ENCODE measurements at places on chromosomes 7 and 10. TPM values are rescaled to one million over a fixed set of nuclear protein-coding genes. Genes with fewer than 3 reads are reported as not detected.

DNA sequence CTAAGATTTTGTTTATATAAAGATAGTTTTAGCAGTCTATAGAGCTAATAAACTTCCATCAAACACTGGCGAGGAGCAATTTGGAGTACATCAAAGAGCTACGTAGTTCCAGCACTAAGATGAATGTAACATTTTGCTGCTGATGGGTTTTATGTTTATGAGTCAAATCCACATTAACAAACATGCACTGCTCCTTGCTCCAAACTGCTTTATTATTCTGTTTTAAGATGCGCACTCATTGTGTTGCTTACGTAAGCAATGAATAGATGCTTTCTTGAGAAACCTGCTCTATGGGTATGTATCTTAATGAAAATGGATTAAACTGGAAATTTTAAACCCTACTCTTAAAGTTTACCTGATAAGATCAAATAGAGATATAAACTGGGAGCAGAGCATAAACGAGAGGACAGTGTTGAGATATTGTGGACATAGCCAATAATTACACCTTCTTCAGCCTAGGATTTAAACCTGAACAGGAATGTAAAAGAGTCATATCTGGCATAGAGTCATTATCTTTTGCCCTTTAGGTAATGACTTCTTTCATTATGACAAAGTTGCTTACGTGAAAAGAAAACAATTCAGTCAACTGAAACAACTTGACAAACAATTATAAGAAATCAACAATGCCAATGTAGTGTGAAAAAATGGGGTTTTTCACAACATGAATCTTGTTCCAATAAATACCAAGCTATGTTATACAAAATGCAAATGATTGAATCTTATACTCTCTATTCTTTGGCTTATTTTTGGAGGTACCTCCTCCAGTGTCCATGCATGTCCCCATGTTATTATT is 153.5 kb upstream of the MTPN start:
- DNase-seq, result no peak
- no peaks in the 10 kb centered on the region for H3K36me3 ChIP-seq
- no peaks in the 10 kb centered on the region for H3K4me1 ChIP-seq
- no peak overlapping the region for H3K4me3 ChIP-seq

- peaks cover 5% of the 10 kb centered on the region for H3K27me3 ChIP-seq
- H3K27ac ChIP-seq, result no peak overlapping the region
- H3K36me3 ChIP-seq, result no peaks in the 10 kb centered on the region
- no peaks in the 10 kb centered on the region for H3K4me1 ChIP-seq
- no peak for DNase-seq
These were observed 188.1 kb upstream of the MYO3A start for GRCh38 chr10:25745976-25746375.

GRCh38 chr7:92330835-92331438 is 85.2 kb downstream of the ANKIB1 start:
- H3K27ac ChIP-seq, result no peak overlapping the region
- H3K4me3 ChIP-seq, result no peak overlapping the region
- H3K27me3 ChIP-seq, result no peaks in the 10 kb centered on the region

Gene UNCX
- total RNA-seq, result not detected

DNA sequence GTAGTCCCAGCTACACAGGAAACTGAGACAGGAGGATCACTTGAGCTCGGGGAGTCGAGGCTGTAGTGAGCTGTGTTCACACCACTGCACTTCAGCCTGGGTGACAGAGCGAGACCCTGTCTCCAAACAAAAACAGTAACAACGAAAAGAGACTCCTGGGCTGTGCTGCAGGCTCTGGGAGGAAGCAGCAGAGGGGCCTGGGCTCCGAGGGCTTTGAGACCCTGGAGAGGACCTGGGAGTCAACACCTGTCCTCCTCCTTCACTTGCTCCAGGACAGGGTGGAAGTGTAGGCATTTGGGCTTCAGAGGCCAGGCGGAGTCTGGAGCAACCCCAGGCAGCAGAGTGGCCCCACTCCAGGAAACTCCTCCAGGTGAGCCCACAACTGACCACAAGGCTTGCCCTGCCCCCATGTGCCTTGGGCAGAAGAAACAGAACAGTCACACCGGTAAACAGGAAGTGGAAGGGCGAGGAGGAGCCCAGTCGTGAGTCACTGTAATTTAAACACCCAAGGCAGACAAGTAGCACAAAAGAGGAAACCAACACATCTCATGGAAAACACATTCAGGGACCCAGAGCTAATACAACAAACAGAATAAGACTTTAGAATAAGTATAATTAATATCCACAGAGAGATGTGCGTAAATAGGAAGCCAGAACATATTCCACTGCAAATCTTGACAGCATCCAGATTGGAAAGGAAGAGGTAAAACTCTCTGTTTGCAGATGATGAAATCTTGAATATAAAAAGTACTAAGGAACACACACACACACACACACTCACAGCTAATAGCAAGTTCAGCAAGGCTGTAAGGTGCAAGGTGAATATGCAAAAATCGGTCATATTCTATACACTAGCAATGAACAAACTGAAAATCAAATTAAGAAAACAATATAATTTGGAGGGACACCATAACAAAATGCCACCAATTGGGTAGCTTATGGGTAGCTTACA is 20.5 kb upstream of the RASGEF1A start:
- H3K27me3 ChIP-seq, result peaks cover 2% of the 10 kb centered on the region
- H3K27ac ChIP-seq, result peak overlapping the region; percentile 84
- H3K4me1 ChIP-seq, result peaks cover 24% of the 10 kb centered on the region
- H3K4me3 ChIP-seq, result peak overlapping the region; percentile 2
- H3K36me3 ChIP-seq, result no peaks in the 10 kb centered on the region

GRCh38 chr7:36600869-36601530 is 123.3 kb downstream of the AOAH start:
- H3K36me3 ChIP-seq, result peaks cover 6% of the 10 kb centered on the region
- H3K27me3 ChIP-seq, result no peaks in the 10 kb centered on the region
- peak overlapping the region; percentile 35 for H3K27ac ChIP-seq
- no peak overlapping the region for H3K4me3 ChIP-seq

GRCh38 chr7:110568932-110569331 is 522.0 kb upstream of the LRRN3 start:
- no peak overlapping the region for H3K27ac ChIP-seq
- no peaks in the 10 kb centered on the region for H3K27me3 ChIP-seq
- no peaks in the 10 kb centered on the region for H3K36me3 ChIP-seq
